ENCODE measurements at places on chromosomes 12 and 14.

- DNase-seq: no peak
These were observed 68.5 kb downstream of the NT5DC3 start for GRCh38 chr12:103772367-103773108.

DNA sequence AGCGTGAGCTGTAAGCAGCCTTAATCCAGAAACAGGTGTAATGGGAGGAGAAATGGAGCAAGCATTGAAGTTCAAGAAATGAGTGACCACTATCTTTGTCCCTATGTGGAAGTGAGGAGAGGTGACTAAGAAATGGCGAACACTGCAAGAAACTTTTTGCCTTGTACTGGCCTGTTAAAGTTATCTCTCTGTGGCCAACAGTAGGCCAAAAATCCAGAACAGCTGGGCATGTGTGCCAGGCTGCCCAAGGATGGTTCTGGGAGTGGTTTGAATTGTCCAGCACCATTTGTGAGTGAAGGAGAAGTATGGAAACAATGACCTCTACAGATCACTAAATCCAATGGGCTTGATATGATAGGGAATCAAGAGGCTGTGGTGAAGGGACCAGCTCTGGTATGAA is 83.3 kb upstream of the FRMD6 start:
- no peak for DNase-seq

- no peak for DNase-seq
These were observed 13.2 kb downstream of the BEGAIN start for GRCh38 chr14:100573757-100574641.

DNA sequence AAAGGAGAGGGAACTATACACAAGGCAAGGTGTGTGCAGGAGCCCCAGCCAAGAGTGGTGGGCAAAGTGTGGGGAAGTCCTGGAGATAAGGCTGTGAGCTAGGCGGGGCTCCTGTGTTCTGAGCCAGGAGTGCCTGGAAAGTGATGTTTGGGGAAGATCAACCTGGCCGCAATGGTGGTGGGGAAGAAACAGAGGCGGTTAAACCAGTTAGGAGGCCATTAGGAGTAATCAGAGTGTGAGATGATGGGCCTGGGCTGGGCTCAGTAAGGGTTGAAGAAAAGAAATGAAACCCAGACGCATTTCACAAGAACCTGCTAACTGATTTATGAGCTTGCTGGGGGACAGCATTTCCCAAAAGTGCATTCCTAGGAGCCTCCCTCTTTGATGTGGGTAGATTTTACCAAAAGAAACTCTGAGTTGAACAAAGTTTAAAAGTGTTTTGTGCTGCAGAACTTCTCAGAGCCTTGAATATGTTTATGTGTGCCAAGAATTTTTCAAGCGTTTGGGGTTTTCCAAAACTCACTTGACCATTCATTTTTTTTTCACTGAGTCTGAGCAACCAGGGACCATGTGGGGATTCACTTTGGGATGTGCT is 34.2 kb upstream of the LRP1-AS start:
- DNase-seq: peak; percentile 94

DNA sequence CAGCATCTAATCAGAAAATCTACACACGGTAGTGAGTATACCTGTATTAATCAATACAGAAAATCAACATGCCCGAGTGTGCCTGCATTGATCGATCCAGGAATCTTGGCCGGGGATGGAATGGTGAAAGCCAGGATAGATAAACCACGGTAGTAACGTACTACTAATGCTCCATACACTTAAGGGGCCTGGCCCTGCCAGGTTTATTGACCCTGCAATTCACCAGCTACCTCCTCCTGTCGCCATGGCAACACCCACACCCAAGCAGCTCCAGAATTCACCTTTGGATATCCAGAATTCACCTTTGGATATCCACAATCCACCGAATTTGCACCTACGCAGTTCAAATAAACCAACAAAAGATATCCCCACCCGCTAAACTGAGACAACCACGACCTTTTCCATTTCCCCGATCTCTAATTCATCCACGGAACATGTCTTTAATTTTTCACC is 14.8 kb upstream of the CALM1 start:
- no peak for DNase-seq

DNA sequence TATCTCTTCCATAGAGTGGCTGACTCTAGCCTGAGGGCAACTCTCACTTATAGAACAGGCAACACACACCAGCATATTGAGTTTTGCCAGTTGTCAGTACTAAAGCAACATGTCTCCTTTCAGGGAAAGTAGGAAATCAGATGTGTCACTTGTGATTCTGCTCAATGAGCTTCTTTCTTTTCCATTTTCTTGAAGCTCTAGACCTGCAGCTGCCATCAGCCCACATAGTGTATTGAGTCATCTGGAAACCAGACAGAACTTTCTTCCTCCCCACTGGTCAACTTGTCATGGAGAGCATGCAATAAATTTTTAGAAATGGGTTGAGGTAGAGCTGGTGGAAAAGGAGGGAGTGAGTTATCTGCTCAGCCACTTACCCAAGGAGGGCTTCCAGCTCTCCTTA is 209.0 kb upstream of the PLEKHG7 start:
- peak; percentile 3 for DNase-seq

DNA sequence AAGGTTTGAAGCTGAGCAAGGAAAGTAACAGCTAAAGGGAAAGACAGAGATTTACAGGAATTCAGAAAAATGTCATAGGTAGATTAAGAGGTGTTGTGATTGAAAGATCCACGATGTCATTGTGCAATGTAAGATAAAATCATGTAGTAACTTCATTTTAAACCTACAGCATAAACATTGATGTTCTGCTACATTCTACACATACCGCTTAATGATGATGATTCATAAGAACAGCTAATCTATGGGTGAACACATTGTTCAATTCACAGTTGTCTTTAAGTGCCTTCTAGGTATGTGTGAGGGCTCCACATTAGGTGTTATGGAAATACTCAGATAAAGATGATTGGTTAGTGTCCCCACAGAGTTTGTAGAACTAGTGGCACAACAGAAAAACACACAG is 170.9 kb downstream of the GRIP1 start:
- DNase-seq: no peak

DNA sequence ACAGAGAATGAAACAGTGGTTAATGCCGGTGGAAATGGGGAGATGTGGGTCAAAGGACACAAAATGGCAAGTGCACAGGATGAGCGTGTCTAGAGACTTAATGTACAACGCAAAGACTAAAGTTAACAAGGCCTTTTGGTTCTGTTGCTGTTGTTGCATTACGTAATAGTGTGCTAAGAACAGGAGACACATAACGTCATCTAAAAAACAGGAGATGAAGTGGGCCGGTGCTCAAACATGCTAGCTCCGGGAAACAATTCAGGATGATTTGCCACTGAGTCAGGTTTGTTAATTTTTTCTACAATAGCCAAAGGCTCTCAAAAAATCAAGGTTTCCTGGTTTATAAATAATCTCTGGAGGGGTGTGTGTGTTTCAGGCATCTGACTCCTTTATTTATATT is 55.5 kb downstream of the ETV6 start:
- peak; percentile 90 for DNase-seq

DNA sequence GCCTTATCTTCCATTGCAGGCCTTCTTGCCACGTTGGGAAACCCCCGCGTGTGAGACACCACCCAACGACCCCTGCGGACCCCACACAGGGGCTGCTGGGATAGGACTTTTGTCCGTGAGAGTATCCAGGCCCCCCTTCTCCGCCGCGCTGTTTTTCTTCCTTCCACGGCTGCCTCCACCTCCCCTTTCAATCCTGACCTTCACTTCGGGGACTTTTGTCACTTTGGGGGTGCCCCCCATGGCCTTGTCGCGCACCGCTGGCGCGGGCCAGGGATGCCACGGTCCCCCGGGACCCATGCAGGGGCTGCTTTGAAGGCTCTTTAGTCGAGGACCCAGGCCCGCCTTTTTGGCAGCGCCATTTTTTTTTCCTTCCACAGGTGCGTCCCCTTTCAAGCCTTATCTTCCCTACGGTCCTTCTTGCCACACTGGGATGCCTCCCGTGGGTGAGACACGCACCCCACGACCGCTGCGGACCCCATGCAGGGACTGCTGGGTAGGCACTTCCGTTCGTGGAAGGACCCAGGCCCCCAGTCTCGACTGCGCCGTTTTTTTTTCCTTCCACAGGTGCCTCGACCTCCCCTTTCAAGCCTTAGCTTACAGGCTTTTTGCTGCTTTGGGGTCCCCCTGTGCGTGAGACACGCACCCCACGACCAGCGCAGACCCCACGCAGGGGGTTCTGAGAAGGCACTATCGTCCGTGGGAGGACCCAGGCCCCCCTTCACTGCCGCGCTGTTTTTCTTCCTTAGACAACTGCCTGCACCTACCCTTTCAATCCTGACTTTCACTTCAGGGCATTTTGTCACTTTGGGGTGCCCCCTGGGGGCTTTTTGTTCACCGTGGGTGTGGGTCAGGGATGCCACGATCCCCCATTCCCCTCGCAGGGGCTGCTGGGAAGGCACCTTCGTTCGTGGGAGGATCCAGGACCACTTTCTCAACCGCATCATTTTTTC is 267.4 kb downstream of the ALG10 start:
- DNase-seq: no peak

GRCh38 chr14:24367514-24368211 is at the start of gene NFATC4:
TSS of gene NFATC4 (plus strand) at chr14:24368184. CDS start at chr14:24368341, 157 bp downstream.
- peak; percentile 98 for DNase-seq
